ENCODE measurements at places on chromosomes 11 and 22.

DNA sequence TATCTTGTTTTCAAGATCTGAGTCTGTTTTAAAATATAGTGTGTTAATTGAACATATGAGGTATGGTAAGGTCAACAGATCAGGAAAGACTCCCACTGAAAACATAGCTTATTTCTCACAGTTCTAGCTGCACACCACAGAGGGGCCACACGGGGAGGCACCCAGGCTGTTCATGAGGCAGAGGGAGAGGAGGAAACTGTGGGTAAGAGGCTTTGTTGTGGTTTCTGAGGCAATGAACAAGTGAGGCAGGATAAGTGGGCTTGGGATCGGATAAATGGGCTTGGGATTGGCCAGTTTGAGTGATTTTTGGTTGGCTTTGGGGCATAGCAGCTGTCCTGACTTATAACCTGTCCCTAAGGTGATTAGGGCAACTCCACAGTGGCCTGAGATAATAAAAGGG lies 242.1 kb downstream of the LUZP2 start:
- DNase-seq: no peak

DNA sequence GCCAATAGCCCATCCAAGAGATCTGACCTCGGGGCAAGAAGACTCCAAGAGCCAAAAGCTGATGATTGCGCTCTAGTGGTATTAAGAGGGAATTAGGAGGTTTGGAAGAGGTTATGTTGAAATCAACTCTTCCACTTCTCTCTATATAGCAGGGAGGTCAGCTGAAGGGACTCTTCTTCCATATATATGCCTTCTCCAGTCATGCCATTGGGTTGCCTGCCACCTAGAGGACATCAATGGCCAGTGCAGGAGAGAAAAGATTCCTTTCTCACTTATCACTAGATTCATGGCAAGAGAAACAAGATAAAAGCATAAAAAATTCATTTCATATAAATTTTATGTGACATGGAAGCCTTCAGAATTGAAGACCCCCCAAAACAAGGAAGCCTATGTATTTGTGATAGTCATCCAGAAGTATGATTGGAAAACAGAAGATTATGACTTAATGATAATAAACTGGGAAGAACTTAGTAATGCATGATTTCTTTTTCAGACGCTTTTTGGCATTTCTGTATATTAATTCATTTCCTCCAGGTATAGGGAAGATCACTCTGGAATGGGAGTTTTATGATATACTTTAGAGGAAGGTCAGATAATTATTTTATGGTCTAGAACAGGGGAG lies 435.1 kb upstream of the DDI1 start:
- DNase-seq: peak; percentile 2

DNA sequence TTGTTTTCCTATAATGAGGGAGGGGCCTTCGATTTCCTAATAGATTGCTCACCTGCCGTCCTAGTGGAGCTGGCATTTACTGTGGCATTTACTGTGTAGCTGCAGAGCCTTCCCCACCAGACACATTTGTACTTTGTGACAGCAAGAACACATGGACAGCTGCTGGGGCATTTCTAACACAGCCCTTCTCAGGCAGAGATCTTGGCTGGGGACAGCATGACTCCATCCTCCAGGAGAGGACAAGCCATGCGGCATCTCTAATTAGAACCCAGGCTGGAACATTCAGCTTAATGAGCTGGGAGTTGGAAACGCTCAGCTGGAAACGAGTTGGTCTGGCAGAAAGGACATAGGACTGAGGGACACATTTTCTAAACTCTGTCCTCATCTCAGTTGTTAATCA lies 887.5 kb downstream of the NTM start:
- DNase-seq: no peak

GRCh38 chr22:37462983-37463382 lies 23.2 kb downstream of the MFNG start:
- DNase-seq: no peak

GRCh38 chr22:48528221-48528915 lies 1299.3 kb downstream of the BRD1 start:
- no peak for DNase-seq

DNA sequence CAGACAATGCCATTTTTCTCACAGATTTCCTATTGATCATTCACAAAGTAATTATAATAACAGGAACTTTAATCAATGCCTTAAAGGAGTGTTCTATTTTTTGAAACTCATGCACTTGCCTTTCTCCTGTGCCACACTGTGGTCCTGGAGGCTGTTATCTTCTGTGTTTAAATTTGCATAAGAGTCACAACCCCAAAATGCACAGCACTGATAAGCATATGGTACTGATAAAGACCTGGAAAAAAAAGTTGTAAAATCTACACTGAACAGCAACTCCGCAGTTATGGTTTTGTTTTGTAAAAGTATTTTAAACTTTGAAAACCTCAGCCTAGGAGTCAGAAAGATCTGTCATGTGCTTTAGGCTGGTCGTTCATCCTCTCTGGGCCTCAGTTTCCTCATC lies 9.1 kb upstream of the CCDC34 start:
- DNase-seq: no peak

- no peak for DNase-seq
Measured at GRCh38 chr11:45182902-45183301, 36.5 kb downstream of the PRDM11 start.

DNA sequence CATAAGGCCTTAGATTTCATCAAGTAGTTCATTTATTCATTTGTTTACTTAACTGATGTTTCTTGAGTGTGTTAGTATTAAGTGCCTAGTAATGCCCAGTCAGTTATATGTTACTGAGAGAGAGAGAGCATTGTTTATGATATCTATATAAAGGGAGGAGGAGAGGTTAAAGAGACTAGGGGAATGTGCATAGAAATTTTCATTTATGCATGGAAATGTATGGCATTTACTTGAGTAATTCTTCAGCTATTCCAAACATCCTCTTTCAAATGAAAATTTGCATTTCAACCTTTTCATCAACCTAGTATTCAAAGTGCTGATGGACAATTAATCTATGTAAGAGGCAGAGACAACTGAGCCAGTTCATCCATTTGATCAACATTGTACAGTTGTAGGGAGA lies 199.7 kb downstream of the NELL1 start:
- no peak for DNase-seq

DNA sequence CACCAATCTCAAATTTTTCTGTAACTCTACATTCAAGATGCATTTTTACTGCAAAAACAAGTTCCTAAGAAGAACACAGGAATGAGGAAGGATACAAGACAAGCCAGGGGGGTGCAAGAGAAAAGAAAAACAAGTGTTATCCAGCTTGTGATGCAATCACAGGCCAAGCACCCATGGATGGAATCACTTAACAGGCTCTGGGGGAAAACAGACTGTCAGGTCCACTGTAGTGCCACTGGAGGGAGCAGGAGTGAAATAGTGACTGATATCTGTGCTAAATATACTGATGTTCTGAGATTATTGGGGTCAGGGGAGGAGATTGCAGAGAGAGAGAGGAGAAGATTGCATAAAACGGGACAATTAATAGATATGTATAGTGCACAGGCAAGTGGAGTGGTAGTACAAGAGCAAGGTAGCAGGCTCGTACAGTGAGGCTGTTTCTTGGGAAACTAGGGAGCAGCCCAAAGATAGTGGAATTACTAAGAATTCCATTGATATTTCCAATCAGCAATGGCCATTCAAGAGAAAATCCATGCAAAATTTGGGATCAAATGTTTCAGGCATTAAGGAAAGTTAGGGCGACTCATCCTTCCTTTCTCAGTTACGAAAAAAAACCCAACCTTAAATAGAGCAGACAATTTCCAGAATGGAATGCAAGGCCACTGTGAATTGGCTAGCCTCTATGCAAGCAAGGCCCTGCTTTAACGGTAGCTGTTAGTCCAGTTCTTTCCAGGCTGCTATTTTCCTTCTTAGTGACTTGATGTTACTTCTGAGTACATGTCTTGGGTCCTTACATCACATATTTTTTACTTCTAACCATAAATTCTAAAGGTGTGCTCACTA lies 52.2 kb upstream of the CEP126 start:
- no peak for DNase-seq

DNA sequence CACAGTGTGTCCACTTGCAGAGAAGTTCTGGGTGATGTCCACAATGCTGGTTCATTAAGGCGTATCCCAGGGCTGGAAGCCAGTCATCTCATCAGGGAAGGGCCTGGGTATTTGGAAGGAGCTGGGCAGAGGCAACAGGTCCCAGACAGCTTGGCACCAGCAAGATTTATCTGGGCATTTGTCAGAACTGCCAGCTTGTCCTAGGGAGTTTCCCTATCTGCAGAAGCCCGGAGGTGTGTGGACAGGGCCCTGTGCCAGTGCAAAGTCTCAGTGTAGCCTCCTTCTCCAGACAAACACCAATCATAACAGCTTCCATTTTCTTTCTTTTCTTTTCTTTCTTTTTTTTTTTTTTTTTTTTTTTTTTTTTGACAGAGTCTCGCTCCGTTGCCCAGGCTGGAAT lies 125.3 kb upstream of the TIMP3 start:
- DNase-seq: no peak

DNA sequence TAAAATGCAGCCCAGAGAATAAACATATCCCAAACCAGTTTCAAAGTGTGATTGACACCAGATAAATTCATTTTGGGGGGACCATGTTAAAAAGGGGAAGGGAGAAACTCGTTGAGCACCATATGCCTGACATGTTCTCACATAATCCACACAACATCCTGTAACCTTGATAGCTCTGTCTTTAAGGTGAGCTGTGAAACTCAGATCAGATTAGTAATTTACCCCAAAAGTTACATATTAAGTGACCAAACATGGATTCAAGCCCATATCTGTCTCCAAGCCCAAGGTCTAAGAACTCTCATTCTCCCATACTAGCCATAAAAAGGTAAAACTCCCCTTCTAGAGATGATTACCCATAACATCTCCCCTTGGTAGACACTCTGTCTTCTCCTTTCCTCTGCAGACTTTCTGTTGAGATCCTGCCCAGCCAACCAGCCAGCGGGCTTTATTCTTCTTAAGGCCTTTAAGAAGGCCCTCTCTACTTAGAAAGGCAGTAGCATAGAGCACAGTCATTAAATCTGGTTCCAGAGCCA lies 150.7 kb downstream of the CCDC34 start:
- DNase-seq: no peak
